ENCODE measurements at places on chromosomes 1 and 21.

DNA sequence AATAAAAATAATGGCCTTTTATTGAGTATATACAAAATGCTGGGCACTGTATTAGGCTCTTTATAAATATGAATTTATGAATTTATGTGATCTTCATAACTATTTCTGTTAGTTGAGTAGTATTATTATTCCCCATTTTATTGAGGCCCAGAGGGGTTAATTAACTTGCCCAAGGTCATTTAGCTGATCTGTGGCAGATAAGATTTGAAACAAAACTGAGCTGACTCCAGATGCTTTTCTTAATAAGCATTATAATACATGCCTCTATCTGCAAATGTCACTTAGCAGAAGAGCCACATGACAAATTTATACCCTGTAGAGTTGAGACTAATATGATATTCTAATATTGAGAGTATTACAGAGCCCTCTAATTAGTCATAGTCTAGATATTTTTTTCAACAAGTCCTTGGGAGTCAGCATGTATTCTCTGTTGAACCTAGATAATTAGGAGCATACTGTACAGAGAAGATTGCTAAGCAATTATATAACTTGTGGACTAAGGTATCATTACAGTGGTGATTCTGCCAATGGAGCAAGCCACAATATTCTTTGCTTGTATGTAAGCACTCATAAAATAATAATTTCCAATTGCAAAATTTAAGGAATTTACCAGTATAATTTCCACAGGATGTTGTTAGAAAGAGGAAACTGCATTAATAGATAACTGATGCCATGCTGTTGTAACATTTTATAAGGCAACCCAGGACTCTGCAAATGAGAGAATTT is 112.0 kb downstream of the LRRC40 start:
- no peak for DNase-seq

DNA sequence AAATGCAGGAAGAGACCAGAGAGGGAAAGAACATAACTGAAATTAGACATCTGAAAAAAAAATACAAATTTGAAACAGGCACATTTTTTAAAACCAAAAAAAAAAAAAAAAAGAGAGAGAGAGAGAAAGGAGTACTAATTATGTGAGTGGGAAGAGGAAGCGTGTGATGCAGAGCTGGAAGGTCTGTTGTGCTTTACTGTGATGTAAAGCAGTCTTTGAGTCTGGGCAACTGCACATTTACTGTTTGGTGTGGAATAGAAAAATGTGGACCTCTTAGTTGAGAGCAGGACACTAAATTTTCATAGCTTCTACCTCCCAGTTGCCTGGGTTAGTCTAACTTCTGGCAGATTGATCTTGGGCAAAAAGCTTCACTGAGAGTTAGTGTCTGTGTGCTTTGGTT is 16.5 kb downstream of the LHX9 start:
- no peak for DNase-seq

DNA sequence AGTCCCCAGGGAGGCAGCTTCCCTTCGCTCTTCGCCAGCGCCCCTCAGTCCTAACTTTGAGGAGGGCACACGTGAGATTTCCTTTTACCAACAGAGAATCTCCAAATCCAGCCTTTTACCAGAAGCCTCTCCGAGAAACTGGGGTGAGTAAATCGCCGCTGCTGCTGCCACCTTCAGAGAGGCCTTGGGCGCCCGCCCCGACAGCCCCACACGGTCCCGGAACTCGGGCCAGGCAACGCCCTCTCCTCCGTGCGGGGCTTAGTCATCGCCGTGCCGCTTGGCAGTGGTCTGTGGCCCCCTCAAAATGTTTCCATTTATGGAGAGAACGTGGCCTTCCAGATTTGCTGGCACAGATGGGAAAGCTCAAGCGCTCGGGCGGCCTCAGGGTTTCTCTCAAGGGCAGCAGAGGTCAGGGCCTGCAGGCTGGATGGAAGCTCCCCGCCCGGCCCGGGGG is 41.4 kb upstream of the COL6A2 start:
- no peak for DNase-seq

GRCh38 chr1:243582326-243582725 is 267.7 kb downstream of the AKT3 start:
- DNase-seq = no peak

Data from nucleus accumbens (tissue), 56 donors.